ENCODE measurements at places on chromosomes 12 and 14.

GRCh38 chr12:118866346-118866745 lies 115.0 kb upstream of the SRRM4 start:
- DNase-seq: no peak

DNA sequence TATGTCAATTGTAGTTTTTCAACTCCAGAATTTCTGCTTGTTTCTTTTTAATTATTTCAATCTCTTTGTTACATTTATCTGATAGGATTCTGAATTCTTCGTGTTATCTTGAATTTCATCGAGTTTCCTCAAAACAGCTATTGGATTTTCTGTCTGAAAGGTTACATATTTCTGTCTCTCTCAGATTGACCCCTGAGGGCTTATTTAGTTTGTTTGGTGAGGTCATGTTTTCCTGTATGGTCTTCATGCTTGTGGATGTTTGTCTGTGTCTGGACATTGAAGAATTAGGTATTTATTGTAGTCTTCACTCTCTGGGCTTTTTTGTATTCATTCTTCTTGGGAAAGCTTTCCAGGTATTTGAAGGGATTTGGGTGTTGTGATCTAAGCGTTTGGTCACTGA lies 85.6 kb downstream of the SNAPC1 start:
- no peak for DNase-seq

DNA sequence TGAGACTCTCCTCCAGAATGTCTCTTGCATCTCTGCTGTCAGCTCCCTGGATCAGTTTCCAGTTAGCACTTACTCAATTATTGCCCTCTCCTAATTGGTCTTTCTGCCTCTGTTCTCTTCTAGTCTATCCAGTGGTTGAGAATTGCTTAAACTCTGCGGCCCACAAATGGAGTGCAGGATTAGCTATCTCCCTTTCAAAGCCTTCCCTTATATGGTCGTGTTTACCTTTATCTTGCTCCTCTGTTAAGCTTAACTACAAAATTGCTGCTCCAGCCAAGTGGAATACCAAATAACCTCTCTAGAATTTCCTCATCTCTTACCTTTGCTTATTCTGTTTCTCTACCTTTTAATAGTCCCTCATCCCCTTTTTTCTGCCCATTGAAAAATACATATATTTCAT lies 132.7 kb downstream of the NRXN3 start:
- DNase-seq: no peak

- DNase-seq: no peak
Measured at GRCh38 chr14:81268016-81268416, 47.3 kb upstream of the GTF2A1 start.

- DNase-seq: no peak
Measured at GRCh38 chr12:116654226-116654743, 83.6 kb downstream of the SPRING1 start.

GRCh38 chr12:63917864-63918799 lies 73.6 kb downstream of the SRGAP1 start:
- DNase-seq: no peak

GRCh38 chr12:19517583-19517982 lies 78.3 kb downstream of the AEBP2 start:
- no peak for DNase-seq

GRCh38 chr12:4779749-4780148 lies 59.5 kb downstream of the GALNT8 start:
- no peak for DNase-seq

DNA sequence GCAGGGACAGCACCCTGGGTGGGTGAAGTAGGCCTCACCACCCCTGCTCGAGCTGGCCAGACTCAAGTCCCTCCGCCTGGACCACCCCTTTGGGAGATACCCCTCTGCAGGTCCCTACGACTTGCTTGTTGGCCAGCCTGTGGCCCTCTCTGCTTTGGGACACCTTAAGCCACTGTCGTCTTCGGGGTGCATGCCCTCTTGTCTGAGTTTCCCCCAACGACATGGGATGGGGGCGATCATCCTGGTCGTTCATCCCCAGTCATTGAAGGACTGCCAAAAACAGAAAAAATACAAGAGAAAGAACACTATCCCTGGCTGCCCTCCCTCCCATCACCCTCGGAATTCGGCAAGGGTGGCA lies 151.1 kb downstream of the DPF3 start:
- DNase-seq: no peak

- DNase-seq: no peak
Measured at GRCh38 chr14:100688598-100689461, 37.9 kb upstream of the DLK1 start.

GRCh38 chr12:10873378-10873777 lies 10.7 kb downstream of the PRH1 start:
- no peak for DNase-seq

DNA sequence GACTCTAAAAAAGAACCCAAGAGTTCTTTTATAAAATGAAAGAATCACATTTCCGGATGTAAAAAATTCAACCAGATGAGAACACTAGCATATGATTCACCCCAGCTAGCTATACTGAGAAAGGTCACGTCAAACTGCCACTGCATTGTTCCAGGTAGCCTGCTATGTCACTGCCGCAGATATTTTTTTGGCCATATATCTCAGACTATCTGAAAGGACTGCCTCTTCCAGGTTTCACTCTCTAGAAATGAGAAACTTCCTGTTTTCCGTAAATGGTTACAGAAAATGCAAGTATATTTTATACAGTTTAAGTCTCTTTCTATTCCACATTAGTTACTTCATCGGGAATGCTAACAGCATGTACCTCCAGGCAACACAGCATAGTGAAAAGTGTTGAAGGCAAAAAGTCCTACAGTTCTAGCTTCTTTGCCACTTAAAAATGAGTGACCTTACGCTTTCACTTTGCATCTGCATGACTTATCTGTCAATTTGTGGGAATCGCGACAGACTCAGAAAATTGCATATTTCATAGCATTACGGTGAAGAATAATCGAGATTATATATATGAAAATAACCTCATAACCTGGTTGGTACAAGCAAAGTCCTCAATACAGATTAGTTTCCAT lies 105.2 kb downstream of the MED13L start:
- DNase-seq: no peak

DNA sequence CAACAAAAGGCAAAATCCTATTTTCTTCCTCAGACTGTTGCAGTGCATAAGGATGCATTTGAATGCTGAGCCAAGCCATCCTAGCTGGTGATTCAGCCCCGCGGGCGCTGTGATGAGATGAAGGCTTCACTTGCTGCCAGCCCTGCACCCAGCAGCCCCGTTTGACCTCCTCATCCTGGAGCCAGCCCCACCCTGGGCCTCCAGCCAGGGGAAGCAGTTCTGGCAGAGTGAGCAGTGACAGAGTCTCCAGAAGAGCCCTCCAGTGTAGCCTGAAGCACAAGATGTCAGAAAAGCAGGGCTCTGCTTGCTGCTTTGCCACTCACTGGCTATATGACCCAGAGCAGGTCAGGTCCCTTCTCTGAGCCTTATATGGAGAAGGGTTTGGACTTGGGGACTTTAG lies 96.2 kb upstream of the HSPB8 start:
- DNase-seq: no peak

- no peak for DNase-seq
Measured at GRCh38 chr14:99946652-99947489, 118.4 kb upstream of the EVL start.

DNA sequence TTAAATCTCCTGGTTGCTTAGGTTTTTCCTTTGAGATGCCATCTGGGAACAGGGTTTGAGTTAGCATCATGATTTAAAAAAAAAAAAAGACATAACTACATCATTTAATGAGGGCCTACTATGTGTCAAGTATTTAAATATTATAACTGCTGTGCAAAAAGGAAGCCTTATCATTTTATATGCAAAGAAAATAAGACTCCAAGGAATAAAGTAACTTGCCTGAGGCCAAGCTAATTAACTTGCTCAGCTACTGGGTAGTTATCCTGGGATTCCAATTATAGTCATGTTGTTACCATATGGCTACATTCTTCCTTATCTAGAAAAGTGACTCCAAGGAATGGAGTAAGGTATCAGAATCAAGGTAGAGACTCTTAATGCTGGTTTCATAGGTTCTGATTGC lies 123.5 kb downstream of the SLC41A2 start:
- DNase-seq: no peak

GRCh38 chr14:103225062-103225461 lies 101.8 kb downstream of the TNFAIP2 start:
- no peak for DNase-seq

- no peak for DNase-seq
Measured at GRCh38 chr12:1857086-1857485, 36.7 kb downstream of the LRTM2 start.

GRCh38 chr14:51490205-51490604 lies 161.5 kb upstream of the FRMD6 start:
- no peak for DNase-seq

DNA sequence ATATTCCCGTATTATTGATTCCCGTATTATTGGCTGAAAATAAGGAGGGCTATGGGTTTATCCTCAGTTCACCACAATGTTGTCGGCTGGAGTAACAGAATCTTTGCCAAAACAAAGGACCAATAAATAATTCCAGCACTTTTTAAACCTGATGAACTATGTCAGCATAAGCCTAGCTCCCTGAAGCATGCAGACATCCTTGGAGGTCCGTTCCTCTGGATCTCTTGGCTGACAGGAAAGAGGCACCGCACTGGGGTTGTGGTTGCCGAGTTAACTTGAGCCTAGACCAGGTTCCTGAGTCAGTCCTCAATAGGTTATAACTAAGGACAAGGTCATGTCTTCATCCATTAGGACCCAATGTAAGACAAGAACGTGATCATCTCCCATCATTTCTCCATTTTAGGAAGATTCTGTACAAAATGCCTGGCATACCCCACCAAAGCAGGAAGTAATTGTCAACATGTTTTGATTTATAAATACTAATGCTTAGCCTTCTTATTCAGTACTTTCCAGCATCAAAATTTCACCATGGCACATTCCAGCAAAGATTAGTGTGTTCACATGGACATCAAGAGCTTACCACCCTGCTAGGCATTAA lies 36.6 kb downstream of the NID2 start:
- DNase-seq: no peak

- DNase-seq: no peak
Measured at GRCh38 chr12:9363145-9363544, 154.9 kb upstream of the PZP start.

GRCh38 chr12:2284857-2285256 lies 232.1 kb downstream of the CACNA1C start:
- DNase-seq: peak; percentile 46

DNA sequence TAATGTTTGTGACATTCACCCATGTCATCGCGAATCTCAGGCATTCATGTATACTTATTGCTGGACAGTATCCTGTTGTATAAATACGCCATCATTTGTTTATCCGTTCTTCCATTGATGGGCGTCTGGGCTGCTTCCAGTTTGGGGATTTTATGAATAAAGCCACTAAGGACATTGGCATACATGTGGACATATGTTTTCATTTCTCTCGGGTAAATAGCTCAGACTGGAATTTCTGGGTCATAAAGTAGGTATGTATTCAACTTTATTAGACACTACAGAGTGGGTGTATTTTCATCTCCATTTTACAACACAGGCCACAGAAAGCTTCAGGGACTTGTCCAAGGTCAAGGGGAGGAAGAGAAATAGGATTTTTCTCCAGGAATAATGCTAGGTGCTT lies 48.9 kb downstream of the HRK start:
- DNase-seq: no peak

GRCh38 chr14:44912041-44912869 lies 49.5 kb downstream of the KLHL28 start:
- no peak for DNase-seq

DNA sequence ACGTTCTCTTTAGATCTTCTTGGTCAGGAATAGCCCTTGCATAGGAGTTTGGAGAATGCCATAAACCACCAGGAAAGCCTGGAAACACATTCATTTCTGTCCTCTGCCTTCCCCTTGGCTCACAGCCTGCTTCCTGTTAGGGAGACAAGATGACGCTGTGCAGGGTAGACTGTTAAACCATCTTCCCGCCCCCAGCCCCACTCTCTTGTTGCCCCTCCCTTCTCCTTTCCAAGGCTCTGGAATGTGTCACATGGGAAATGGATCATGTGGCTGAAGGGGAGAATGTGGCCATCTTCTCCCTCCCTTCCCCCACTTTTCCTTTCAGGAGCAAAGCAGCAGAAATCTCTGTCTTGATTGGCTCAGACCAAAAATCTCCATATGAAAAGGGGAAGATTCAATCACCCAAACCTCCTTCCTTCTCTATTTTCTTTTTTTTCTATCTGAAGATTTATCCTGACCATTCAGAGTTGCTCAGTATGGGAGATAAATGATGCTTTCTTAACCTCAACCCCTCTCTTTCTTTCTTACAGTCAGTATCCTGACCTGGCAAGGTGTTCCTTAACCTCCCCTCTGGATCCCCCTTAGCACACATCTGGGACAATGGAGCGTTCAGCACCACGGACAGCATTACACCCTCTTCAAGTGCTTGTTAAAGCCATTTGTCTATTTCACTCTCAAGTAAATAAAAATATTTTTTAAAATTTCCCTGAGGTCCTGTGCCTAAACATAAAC lies 11.4 kb downstream of the GPR19 start:
- DNase-seq: peak; percentile 95

DNA sequence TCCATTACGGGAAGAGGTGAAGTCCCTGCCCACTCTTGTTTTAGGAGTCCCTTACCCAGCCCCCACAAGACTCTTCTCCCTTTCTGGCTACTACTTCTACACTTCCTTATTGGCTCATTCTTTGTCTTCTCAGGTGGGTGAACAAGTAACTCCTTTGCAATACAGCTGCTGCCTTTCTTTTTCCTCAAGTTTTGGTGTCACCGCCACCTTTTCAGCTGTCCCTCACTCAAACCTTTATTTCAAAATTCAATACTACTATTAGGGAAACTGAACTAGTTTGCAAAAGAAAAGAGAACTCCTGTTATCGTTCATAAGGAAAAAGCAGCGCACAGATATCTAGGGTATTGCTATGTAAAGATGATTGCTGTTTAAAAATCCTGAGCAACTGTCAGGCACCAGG lies 6.1 kb downstream of the RSRC2 start:
- no peak for DNase-seq

- no peak for DNase-seq
Measured at GRCh38 chr12:126087692-126088091, 1022.5 kb downstream of the AACS start.

DNA sequence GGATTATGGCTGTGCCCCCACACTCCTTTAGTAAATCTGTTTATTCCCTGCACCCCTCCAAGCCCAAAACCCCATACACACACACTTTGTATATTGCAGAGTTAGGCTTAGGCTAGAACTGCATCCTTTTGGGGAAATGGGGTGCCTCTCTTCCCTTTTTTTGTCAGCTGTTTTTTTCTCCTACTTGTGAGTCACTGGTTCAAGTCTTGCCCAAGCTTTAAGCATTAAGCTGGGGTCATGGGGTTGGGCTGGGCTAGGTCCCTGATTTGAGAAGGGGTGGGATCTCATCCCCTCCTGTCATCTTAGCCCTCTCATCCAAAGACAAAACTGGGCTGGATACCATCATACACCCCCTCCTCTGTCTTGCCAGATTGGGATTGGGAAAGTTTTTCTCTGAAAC lies 1.6 kb downstream of the LRP1 start:
- no peak for DNase-seq

DNA sequence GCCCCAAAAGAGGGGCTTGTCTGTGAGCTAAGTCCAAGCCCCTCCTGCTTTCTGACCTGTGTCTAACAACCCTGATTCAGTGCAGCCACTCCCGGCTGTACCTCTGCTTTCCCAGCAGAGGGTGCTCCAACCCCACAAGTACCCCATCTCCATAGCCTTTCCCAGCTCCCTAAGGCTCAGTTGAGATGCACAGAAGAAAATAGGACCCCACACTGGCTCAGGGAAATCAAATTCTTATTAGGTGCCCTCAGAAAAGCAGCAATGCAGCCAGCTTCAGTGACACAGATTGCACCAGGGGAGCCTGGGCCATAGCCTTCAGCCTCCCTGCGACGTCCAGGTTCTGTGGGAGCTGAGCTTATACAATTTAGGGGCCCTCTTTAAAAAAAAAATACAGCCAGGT lies 49.9 kb downstream of the LRRC74A start:
- peak; percentile 42 for DNase-seq

- no peak for DNase-seq
Measured at GRCh38 chr14:57549765-57550420, 56.2 kb upstream of the CCDC198 start.

Data from NCI-H187 (cell line).